AG04449 (cell line): ENCODE measurements at places on chromosomes 1 and 21.

DNA sequence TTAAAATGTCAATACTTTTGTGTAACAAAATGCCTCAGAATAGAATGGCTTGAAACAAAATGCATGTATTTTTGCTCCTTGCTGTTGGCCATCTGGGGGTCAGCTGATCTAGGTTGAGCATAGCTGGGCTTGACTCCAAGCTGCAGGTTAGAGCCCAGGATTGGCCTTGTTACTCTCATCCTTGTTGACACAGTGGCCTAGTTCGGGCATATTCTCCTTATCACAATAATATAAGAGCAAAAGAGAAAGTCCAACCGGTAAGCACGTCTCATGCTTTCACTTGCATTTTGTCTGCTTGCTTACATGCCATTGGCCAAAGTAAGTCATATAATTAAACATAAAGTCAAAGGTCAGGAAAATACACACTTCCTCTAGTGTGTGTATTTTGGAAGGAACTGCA is 456.2 kb downstream of the KCNT2 start:
- DNase-seq: no peak

DNA sequence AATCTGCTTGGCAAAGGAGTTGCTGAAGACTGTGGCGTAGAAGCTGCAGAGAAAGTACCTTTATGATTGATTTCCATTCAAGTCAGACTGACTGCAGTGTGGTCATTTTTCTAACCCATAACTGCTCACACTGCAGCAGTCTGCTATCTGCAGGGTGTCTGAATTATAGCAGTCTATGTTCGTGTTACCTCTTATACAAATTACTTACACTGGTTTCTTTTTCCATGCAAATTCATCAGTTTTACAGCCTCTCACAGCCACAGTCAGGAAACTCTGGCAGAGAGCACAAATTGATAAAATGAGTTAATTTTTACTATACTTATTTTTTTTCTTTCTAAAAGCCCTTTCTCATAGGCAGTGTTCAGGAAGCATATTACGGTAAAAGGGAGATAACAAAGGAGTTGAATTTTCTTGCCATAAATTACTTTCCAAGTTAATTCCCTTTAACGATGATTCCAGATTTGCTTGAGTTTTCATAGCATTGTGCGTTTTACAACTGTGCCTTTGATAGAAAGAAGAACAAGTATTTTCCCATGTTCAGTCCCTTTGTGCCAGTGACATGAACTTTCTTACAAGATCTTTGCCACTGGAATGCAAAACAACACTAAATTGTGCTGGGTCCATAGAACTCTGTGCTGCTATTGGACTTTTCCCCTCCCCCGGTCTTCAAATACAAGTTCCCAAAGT is 261.5 kb downstream of the NFIA start:
- DNase-seq: no peak

- DNase-seq: no peak
These were observed 15.9 kb downstream of the DUSP10 start for GRCh38 chr1:221725735-221726672.

DNA sequence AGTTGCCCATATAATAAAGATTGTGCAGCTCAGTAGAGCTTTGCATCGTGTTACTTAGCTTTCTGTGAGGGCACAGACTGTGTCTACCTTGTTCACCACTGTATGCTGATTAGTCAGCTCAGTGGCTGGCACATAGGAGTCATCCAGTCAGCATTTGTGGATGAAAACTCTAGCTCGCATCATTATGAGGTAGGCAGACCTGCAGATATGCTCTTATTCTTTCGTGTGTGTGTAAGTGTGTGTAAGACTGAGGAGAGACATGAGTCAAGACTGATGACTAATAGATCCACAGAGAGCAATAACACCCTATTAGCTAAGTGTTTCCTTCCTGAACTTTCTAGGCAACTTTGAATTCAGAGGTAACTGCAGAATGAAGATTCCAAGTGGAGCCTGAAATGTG is 17.1 kb downstream of the TTF2 start:
- peak; percentile 82 for DNase-seq

DNA sequence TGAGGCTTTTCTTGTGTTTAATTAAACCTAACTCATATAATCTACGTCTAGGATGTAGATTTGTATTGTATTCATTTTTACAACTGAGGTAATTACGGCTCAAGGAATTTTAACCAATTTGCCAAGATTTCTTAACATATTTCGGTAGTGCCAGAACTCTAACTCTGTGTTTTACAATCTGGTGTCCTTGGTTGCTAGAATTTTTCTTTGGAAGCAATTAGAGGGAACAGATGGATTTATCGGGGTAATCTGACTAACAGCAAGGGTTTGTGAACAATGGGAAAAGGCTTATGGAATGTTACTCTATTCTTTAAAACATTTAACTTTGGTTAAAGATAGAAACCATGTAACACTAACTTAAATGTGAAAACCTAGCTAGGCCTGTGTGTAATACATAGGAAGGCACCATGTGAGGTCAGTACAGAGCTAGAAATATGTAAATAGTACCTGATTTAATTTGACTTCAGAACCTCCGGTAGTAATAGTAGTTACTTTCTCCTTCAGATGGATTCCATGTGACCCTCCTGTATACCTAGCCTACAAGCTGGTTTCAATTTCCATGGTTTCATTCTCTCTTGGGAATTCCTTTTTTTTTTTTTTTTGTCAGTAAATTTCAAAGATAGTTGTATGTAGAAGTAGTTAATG is 1.2 kb downstream of the MTF2 start:
- peak; percentile 23 for DNase-seq

DNA sequence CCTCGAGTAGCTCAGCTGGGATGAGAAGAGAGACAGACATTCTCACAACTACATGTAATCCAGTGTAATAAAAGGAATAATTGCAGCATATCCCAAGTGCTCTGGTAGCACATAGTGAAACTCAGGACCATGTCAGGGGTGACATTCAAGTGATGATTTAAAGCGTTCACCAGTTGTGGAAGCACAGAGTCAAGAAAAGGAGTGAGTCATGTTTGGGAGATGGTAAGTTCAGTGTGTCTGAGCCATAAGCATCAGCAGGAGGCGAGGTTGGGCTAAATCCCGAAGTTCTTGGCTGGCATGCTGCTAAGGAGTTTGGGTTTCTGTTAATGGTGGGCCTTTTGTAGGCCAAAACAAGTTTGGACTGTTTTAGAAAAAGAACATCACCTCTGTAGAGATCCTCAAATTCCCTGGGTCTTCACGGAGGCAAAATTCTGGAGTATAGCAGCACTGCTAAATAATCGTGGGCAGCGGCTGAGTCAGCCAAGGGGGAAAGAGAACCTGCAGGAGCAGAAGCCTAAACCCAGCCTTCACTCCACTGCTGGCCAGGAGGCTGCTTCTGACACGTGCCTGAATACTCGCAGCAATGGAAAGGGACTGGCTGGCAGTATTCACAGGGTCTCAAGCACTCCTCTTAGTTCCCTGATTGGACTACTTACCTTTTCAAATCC is 7.2 kb upstream of the NHLH1 start:
- no peak for DNase-seq

DNA sequence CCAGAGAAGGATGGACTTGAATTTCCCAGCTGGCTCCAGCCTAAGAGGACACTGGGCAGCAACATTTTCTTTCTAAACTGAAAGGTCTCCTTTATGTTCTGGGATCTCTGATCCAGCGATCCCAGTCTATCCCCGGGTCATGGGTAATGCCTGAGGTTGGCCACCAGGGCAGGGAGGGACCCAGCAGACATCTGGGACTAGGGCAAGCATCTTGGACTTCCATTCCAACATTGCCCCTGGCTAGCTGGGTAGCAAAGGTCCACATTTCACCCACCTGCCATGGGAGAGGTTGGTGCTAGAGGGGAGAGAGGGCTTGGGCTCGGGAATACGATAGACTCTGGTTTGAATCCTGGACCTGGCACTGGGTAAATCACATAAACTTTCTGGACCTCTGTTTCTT is 84.6 kb downstream of the LRRN2 start:
- no peak for DNase-seq

DNA sequence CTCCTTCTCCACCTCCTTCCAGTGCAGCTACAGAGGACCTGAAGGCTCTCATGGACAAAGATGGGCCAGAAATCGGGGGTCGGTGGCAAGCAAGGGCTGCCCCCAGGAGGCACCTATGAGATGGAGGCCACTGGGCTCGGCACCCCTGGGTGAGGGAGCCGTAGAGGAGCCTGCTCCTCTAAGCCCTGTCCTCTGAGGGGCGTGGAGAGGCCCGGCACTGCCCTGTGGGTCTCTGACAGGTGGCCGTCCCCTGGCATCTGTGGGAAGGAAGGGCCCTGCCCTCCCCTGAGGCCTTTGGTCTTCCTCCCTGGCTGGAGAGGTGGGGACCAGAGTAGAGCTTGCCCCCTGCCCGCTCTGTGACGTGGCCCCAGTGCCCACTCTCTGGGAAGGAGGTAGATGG is 30.9 kb downstream of the PRDM16 start:
- DNase-seq: no peak

- no peak for DNase-seq
These were observed 16.0 kb upstream of the EPS15 start for GRCh38 chr1:51535006-51535592.

- DNase-seq: no peak
These were observed 4.1 kb downstream of the PNRC2 start for GRCh38 chr1:23963617-23964234.

GRCh38 chr1:54335755-54336108 is 70.5 kb downstream of the SSBP3 start:
- peak; percentile 63 for DNase-seq

DNA sequence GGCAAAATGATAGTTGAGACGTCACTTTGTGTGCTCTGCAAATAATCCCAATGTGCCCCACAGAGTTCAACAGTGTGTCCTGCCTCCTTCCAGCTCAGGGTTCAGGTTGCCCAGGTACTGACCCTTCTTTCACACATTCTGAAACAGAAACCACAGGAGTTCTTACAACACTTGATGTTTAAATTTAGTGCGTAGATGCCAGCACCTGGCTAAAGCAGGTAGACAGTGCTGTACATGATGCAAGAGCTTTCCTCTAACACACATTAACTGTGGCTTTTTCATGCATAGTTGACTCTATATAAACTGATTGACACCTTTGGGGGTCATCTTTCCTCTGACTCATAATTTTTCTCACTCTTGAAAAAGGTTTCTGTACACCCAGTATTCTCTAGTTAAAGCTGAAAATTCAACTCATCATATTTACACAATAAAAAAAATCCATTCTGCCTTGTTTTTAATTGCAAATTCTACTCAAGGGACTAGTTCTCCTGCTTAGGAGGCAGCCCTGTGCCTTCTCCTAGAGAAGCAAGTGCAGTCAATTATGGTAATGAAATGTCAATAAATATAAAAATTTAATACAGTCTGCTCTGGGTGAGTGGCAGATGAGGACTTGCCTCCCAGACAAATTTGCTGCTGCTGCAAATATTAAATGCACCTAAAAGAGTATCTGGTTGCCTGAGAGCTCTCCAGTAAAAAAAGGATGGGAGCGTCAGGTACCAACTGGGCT is 91.4 kb downstream of the NR5A2 start:
- DNase-seq: no peak

GRCh38 chr1:22636353-22636752 is at the start of gene C1QA:
Gene C1QA, plus strand, starts transcription at chr1:22636628. Its CDS starts 989 bp downstream, at chr1:22637617.
- no peak for DNase-seq

DNA sequence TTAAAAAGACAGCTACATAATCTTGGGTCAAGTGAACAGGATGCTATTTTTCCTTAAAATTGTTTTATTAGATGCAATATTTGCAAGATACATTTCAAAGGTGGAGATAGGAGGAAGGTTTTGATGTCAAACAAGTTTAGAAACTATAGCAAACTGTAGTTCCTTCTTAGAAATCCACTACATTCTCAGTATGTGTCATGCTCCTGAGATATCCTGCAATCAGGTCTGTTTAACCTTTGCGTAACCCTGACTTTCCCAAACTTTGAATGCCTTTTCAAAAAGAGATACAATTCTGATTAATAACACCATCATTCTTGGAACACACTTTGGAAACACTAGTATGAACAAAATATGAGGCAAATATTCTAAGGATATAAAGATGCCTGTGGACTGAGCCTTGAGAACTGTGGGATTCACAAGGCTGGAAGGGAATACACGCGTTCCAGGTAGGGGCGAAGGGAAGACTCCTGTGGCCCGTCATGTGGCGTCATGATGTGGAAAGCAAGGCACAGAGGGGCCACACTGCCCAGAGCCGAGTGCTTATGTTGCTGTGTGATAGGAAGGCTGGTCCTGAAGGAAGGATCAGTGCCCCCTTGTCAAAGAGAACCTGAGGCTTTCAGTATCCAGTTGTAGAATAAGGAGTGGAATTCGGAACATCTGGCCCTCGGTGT is 19.6 kb upstream of the TARBP1 start:
- no peak for DNase-seq

- DNase-seq: peak; percentile 36
These were observed 49.2 kb upstream of the TEKT2 start for GRCh38 chr1:36034692-36035091.

DNA sequence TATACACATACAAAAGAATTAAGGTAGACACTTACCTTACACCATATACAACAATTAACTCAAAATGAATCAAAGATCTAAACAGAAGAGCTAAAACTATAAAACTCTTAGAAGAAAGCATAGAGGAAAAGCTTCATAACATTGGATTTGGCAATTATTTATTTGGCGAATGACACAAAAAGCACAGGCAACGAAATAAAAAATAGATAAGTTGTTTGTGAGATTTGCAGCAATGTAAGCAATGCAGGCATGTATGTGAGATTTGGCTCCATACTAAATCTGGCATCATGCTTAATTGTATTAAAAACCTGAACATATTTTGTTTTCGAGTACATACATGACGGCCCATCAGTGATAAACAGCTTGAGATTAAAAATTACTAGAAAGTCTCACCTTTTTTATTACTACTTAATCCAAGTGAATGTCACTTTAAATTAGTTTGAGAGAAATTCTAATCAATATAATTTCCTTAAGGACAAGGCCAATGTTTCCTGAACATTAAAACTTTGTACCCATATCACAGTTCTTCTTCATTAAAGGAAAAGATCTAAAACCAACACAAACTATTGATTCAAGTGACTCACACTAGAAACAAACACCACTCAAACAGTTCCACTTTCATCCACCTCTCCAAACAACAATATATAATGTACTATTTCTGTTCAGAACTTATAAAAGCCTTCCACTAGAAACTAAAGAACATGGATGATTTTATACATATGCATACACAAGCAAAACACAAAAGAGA is 23.1 kb upstream of the TMEM125 start:
- DNase-seq: no peak
